ENCODE measurements at places on chromosomes 3 and 15.

DNA sequence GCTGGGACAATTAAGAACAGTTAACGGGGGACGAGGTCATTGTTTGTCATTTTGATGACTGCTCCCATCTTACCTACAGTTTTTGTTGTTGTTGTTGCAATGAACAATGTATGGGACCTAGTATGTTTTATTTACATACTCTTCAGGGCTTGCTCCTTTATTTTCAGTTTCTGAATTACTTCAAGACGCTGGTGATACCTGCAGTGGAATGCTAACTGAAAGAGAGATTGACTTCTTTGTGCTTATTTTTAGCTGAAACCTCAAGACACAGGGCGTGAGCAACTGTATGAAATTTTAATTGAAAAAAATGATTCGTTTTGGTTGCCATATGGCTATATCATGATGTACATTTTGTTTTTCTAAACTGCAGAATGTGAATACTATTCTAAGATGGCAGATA lies 297.9 kb downstream of the EDEM1 start:
- no peak for DNase-seq

- no peak for DNase-seq
Observed at GRCh38 chr3:60720736-60721135, 530.5 kb downstream of the FHIT start.

GRCh38 chr3:181823716-181824115 lies 112.0 kb downstream of the SOX2 start:
- DNase-seq: no peak

- no peak for DNase-seq
Observed at GRCh38 chr3:36433511-36433910, 53.2 kb downstream of the STAC start.

GRCh38 chr3:149575961-149576564 lies 81.8 kb downstream of the WWTR1 start:
- no peak for DNase-seq

DNA sequence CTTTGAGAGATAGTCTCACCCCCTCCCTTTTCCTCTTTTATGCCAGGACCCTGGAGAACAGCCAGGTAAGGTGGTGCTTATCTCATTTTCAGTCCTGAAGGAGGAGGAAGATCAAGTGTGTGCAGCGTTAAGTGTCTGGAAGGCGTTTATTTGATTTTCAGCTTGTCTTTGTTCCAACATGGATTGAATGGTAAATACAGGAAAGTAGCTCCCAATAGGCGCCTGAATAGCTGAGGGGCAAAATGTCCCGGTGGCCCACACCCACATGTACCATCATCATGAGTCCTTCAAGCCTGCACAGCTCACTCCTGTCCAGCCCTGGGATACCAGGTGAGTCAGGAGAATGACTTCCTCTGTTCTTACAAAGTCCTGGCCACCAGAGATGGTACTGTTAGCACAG lies 73.5 kb downstream of the CEMIP start:
- DNase-seq: no peak

- DNase-seq: no peak
Observed at GRCh38 chr3:66467996-66468735, 32.7 kb downstream of the LRIG1 start.

DNA sequence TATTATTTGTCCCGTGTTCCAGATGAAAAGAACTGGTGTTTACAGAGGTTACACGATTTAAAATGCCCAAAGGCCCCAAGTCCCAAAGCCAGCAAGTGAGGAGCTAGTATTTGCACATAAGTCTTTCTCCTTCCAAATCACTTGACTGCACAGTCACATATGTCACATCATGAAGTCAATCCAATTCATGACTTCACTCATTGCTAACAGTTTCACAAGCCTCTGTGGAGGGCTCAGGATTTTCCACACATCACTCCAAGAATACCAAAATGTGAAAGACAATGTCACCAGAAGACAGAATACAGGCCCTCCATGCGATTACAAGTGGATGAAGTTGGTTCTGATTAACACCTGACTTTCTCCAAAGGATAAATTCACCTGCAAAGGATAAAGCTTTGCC lies 283.1 kb upstream of the UBE2E2 start:
- no peak for DNase-seq

GRCh38 chr15:90887037-90887481 lies 2.8 kb downstream of the FES start:
- no peak for DNase-seq

- no peak for DNase-seq
Observed at GRCh38 chr3:65326574-65326973, 638.8 kb upstream of the ADAMTS9 start.

All from GM12891 (cell line).